Peyer's patch (tissue), 4 donors: ENCODE measurements at places on chromosomes 5 and 9. TPM values are rescaled to one million over a fixed set of nuclear protein-coding genes. Genes with fewer than 3 reads are reported as not detected.

The GFI1B gene
- 2.4 TPM for total RNA-seq

The SOX30 gene
- total RNA-seq: 1.8 TPM

The PCDHB2 gene
- 0.35 TPM for total RNA-seq

The RCL1 gene
- total RNA-seq: 7.4 TPM

- DNase-seq: no peak
Measured at GRCh38 chr5:96978812-96979449, 43.1 kb downstream of the LNPEP start.

- DNase-seq: no peak
Measured at GRCh38 chr5:180213657-180214207, 4.7 kb upstream of the RASGEF1C start.
